ENCODE measurements at places on chromosomes 7 and 10.

DNA sequence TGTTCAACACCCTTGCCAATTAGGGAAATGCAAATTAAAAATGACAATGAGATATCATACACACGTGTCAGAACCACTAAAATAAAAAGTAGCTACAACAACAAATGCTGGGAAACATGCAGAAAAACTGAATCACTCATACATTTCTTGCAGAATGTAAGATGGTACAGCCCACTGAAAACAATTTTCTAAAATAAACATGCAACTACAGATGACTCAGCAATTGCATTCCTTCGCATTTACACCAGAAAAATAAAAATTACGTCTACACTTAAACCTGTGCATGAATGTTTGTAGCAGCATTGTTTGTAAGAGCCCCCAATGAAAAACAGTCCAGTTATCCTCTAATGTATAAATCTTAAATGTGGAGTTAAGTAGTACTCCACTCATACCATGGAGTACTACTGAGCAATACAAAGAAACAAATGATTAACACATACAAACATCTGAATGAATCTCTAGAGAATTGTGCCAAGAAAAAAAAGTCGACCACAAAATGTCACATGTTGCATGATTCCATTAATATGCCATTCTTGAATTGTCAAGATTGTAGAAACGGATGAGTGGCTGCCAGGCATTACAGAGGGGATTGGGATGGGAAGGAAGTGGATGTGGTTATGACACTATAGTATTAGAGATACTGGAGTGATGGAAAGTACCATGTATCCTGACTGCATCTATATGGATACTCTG is 134.6 kb upstream of the NPSR1 start:
- DNase-seq = no peak

- DNase-seq = no peak
Observed at GRCh38 chr7:45606931-45607330, 32.8 kb downstream of the ADCY1 start.

GRCh38 chr10:1094112-1095057 is 38.2 kb downstream of the WDR37 start:
- DNase-seq = no peak

DNA sequence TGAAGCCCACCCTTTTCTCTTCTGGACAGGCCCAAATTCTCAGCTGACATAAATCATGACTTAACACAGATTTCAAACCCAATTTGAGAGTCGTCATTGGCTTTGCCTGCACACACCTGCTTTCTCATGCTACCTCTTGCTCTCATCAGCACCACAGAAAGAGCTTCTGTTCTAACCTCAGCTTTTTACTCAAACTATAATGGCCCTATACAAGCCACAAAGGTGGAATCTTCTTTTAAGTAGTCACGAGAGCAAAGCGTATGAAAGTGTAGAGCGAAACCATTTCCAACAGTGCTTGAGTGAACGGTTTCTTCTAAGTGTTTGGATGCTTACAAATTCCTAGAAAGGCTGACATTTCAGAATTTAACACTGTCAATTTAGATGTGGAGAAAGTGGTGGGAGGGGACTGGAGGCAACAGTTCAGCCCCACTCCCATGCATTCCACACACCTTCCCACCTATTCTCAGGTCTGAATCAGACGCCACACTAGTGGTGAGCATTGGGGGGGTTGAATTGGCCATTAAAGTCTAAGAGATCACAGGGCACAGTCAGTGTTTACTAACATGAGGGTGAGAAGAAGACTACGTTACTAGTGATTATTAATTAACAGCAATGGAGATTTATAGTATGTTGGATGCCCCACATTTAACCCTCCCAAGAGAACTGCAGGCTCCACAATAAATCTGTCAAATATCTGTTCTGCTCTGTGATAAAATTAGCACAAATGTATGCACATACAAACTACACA is 114.0 kb downstream of the PRKCQ start:
- DNase-seq = no peak

- DNase-seq = no peak
Observed at GRCh38 chr10:114103284-114103683, 59.6 kb downstream of the ADRB1 start.

DNA sequence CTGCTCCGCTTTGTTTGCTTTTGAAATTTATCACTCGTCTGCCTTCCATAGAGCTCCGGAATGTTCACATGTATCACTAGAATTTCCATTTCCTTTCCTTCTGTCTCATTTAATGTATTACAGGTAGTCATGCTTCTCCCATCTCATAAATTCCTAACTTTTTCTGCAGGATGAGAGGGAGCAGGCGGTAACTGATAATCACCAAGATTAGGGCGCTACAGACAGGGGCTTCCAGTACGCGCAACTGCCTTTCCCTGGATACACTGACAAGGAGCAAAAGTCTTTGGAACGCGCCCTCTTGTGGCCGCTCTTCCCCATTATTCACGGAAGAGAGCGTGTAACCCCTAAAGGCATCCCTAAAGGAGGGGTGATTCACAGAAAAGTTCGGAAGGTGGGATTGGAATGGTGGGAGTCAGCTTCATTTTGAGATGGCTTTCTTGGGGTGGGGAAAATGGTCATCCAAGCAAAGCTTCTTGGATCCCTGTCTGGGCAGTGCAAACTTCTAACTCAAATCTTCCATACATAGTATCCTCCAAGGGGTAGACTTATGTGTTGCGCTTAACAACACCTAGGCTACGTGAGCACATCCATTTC is 6.5 kb downstream of the INHBA start:
- peak; percentile 8 for DNase-seq

DNA sequence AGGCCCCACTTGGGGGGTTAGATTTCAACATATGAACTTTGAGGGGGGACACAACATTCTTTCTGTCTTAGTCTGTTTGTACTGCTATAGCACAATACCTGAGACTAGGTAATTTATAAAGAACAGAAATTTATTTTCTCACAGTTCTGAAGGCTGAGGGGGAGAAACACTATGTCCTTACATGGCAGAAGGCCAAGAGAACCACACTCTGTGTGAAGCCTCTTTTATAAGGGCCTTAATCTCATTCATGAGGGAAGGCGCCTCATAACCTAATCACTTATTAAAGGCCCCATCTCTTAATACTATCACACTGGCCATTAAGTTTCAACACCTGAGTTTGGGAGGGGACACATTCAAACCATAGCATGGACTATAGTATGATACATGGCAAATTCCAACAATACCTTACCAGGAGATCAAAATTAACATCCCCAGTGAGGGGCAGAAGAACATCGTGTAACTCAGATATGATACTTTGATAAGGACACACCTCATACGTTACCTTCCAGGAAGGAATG is 9.3 kb upstream of the PDLIM1 start:
- no peak for DNase-seq

DNA sequence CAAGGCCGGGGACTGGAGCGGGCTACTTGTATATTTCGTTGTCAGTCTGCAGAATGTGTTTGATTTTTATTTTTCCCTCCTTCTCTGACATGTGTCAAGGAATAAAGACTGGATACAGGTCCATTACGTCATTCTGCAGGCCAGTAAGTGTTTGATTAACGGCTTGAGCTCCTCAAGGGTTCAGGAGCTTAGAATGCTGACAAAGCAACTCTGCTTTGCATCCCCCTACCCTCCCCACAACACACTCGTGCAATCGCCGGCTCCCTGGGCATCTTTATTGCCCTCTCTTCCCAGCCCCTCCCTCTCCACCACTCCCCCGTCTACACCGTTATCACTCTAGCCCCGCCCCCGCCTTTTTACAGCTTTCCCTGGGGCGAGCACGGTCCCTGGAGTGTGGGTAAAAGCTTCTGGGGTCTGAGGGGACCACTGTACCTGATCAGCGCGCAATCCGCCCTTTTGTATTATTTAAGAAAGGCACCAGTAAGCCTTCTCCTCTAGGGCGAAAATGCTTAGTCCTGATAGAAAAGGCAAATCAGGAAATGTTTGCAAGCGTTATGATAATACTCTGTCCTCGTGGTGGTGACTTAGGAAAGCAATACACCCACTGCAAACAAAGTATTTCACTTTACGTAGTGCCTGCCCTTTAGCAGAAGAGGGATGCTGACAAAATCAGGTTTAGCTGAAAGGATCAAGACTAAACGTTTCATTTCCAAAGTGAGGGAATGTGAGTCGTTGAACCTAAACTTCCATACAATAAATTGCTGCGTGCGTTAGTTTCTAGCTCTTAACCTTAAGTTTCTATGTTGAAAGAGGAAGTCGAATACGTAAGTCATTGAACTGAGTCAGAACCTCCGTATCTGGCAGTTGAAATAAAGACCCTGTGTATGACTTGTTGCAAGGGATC is 1.4 kb upstream of the CREB5 start:
- DNase-seq = no peak

DNA sequence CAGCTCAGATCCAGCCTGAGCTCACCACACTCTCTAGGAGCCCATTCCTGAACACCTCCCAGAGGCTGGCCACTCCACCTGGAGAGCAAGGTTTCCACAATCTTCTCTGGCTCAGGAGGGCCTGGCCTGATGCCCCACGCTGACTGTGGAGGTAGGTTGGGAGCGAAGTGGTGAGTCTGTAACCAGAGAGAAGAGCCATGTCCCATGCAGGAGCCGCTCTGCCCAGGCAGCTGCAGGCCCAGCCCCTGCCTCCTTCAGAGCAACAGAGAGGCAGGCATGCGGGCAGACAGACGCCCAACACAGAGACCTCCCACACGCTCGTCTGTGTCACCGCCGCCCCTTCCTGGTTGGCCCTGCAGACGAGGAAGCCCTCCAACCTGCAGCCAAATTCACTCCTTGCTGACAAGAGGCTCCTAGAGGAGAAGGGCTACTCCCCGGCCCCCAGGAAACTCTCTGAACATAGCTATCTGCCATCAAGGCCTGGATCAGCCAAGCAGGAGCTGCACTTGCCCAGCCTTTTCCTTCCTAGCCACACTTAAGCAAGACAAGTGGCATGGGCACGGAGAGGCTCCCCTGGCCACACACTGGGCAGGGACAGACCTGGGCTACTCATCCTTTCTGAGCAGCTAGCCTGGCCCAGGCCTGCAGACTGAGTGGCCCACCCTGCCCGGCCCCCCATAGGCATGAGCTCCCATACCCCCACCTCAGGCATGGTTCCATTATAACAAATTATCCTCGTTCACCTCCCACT is 101.9 kb downstream of the GRID1 start:
- no peak for DNase-seq

- no peak for DNase-seq
Observed at GRCh38 chr10:100717166-100717565, 28.2 kb upstream of the PAX2 start.
